Smooth muscle cell of the brain vasculature (primary cell): ENCODE measurements at places on chromosomes 13 and 19.

DNA sequence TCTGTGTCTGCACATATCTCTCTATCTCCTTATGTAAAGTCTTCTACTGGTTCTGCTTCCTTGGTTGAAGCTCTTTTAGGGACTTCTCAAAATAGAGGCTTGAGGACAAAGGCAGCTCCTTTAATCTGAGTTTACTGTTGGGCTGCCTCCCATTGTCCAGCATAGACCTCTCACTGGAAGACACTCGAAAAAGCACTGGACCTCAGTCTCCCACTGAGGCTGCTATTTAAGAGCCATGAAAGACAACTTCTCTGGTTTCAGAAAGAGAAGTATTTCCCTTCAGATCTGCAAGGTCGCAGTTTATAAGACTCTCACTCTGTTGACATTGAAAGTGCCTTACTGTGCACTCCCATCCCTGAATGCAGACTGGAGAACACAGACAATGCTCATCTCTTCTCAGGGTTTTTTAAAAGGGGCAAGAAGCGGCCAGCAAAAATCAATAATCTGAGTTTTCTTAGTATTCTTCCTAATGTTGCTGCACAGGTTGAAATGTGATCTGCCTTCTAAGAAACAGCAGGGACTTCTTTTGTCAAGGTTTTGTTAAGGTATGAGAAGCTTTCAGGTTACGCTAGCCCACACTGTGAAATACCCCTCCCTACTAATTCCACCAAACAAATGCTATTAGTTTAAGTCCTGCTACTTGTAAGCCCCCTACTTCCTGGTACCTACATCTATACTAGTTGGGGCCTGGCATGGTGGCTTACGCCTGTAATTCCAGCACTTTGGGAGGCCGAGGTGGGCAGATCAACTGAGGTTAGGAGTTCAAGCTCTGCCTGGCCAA is 450.0 kb upstream of the SLC10A2 start:
- no peak for DNase-seq

GRCh38 chr13:31111136-31111535 is 50.6 kb downstream of the HSPH1 start:
- no peak for DNase-seq

DNA sequence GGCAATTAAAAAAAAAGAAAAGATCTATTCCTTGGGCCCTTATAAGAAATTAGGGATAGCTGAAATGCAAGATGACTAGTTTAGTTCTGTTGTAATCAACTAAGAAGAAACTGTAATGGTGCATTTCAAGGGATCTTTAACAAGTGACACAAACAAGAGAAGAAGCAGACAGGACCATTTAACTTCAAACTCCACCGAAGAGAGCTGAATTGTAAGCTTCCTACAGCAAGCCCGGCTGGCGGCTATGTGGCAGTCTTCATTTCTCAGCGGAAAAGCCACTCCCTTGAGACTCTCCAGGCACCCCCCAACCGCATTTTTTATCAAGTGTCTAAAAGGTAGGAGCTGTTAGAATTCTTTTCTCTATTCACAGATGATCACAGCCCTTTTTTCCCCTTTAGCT is 305.2 kb upstream of the ZNF507 start:
- no peak for DNase-seq

DNA sequence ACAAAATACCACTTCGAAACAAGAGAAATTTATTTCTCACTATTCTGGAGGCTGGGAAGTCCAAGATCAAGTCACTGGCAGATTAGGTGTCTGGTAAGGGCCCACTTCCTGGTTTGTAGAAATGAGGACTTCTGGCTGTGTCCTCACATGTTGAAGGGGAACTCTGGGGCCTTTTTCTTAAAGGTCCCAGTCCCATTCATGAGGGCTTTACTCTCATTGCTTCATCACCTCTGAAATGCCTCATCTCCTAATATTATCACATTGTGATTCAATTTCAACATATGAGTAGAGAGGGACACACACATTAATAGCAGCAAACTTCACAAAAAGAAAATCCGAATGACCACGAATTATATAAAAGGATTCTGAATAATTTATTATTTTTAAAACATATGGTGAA is 21.6 kb upstream of the SIGLEC14 start:
- DNase-seq, result no peak
